GOT3 (cell line): ENCODE measurements at places on chromosomes 13 and 19.

DNA sequence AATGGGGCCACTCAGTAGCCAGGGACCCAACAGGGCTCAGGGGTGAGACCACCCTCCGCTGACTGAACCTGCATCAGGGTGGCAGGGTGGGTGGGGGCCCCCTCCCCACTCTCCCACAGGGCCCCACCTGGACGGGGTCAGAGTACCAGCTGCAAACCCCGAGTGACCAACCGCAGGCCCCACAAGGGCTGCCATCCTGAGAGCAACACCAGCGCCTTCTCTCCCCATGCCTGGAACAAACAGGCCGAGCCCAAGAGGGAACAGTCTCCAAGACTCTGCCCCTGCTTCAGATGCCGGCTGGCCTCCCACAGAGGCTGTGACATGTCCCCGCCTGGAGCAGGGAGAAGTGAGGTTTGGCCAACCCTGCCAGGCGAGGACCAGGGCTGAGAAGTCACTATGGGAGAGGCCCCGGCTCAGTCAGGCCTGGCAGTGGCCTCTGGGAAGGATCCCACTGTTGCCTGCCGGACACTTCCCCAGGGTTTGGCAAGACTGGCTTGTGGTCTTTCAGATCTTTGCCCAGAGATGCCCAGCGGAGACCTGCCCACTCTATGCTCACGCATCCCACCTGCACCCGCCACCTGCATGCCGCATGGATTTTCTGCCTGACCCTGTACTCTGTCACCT lies 27.2 kb downstream of the MPND start:
- DNase-seq: no peak

DNA sequence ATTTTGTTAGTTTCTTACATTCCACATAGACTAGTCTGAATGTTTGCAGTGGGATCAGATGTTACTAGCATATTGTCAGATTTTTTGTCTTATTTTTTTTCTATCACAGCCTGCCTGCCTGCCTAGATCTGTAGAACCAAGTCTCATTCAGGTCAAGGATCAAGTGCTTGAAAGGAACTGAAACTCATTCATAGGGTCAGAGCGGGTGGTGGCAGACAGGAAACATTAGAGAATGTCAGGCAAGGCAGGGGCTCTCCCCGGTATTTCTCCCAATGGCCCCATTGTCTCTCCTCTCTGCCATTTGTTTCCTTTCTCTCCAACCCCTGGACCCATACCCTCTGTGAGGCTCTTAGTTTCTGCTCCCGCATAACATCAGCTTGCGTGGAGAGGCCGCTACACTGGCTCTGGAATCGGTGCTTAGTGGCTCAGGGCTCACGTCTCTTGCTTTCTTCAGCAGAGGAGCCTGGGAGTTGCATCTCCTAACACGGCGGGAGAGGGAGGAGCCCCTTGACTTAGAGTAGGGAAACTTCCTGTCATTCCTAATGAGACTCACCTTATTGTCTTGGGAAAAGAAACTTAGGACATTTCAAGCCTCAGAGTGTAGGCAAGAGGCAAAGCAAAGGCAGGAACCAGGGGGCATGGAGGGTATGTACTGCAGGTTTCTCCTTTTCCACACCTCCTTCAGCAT lies 35.6 kb upstream of the SPATA13 start:
- no peak for DNase-seq

GRCh38 chr13:52701728-52702465 lies 37.7 kb downstream of the CNMD start:
- DNase-seq: no peak

- DNase-seq: no peak
These were observed 62.5 kb downstream of the LRRC63 start for GRCh38 chr13:46274094-46274698.

DNA sequence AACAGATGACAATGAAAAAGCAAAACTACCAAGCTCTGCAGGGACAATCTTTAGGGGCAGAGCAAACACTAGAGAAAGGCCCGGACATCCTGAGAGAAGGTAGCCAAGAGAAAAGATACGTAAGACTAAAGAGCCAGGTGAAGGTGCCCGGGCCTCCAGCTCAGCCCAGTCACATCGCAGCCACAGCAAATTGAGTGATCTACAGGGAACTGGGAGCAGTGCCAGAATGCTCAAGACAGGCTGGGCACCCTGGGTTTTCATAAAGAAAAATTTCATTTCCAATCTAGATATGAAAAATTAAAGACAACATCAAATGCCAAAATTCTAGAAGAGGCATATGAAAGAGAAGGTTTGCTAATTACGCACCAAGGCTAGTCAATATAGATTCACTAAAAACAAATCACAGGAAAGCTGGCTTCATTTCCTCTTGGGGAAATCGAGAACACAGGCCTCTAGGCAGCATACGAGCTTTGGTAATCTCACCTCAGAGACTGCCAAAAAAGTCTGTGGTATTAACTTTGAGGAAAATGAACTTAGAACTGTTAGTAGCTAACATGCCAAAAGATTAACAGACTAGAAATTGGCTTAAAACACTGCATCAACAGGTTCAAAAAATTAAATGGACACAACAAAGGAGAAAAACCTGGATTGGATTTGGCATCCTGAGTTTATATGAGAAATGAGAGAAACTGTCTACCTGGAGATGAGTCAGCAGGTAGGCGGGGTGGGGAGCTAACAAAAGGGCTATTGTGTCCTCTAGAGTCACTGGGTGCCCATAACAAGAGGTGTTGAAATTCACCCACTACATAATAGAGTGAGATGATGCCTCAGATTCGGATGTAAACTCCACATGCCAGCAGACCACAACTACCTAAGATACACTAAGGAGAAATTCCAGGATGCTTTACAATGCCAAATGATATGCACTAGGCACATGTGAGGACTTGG lies 6.6 kb downstream of the ANKRD10 start:
- DNase-seq: no peak

- DNase-seq: no peak
These were observed 1.4 kb downstream of the PLIN4 start for GRCh38 chr19:4516939-4517300.

GRCh38 chr13:35260316-35260715 lies 216.2 kb downstream of the MAB21L1 start:
- no peak for DNase-seq

DNA sequence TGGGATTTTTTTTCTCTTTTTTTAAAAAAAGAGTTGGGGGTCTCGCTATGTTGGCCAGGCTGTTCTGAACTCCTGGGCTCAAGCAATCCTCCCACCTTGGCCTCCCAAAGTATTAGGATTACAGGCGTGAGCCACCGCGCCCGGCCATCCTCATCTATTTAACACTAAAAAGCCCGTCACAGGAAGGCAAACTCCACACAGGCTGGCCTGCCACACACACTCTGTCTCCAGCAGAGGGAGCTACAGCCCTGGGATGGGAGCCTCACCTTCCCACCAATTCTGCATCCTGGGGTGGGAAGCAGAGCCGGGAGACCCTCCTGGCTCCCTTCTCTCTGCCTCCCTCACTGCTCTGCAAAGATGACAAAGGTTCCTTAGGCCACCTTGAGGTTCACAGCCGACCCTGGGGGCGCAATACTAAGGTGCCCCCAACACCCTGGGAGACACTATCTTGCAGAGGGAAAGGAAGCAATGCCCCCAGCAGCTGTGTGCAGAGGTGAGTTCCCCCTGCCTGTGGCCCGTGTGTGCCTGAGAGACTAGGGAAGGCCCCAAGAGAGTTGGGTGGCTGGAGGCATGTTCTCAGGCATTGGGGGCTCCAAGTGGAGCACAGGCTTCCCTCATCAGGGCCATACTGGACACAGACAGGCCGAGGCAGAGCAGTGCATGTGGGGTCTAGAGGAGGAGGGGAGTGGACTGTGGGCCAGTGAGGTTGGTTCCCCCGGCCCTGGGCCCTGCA lies 27.4 kb upstream of the TIMM44 start:
- no peak for DNase-seq

DNA sequence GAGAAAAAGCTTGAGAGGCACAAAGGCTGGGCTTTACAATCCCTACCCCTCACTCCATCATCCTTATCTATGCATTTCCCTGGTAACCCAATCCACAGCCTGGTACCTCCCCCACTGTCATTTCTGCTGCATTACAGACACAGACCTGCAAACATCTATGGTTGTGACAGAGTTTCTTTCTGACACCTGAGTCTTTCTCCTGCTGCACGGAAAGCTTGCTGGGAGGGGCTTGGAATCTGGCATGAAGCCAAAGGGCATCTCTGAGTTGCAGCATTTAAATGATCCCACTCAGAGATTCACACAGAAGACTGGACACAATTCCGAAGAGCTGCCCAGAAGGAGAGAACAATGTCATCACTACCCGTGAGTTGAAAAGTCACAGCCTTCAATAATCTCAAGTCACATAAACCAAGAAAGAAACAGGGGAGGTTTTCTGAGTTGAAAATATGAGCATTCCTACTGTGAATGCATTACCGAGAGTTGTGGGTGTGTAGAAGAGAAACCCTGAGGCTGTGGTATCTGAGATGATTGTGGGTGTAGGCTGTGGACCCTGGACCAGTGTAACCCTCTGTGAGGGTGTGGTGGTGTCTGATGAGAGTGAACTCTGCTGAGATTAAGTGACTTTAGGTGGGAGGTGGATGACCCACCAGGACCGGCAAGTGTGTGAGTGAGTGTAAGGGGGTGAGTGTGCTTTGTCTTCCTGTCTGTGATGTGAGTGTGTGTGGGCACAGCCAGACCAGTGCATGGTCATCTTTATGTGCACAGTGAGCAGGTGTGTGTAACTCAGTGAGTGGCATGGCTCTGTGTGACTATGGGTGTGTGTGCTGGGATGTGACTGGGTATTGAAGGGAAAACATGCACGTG lies at the start of gene LGALS14:
Gene LGALS14 (plus strand): TSS at position 301 of the 864 bp plus-strand sequence. CDS start 48 bp downstream, at position 349.
- no peak for DNase-seq
